ENCODE measurements at places on chromosomes 2 and 18. TPM values are rescaled to one million over a fixed set of nuclear protein-coding genes. Genes with fewer than 3 reads are reported as not detected.

Gene KRCC1
- total RNA-seq, result 16.7 TPM

Gene LTBP1
- total RNA-seq, result 41.9 TPM

Gene MPPE1
- total RNA-seq, result 14.8 TPM

Gene MEMO1
- 52.7 TPM for total RNA-seq

Gene SCN1A
- not detected for total RNA-seq

Gene NPHP1
- 2.7 TPM for total RNA-seq

Gene GAL3ST2
- not detected for total RNA-seq

Gene DUSP19
- 4.5 TPM for total RNA-seq

Gene TUBA4B
- not detected for total RNA-seq

Gene FKBP7
- 26.2 TPM for total RNA-seq

Gene GALR1
- not detected for total RNA-seq

Gene TRABD2A
- 0.59 TPM for total RNA-seq

Gene SERPINB3
- total RNA-seq, result not detected

Gene EVX2
- not detected for total RNA-seq

Gene MRPS5
- total RNA-seq, result 67.9 TPM

Gene WNT10A
- total RNA-seq, result not detected

Gene CD8B
- not detected for total RNA-seq

Gene PDE1A
- total RNA-seq, result 0.28 TPM

Gene LHCGR
- not detected for total RNA-seq

Gene PCARE
- total RNA-seq, result not detected

Gene LYG1
- 0.39 TPM for total RNA-seq

Gene SNORC
- 0.26 TPM for total RNA-seq

Gene STON1
- 10.5 TPM for total RNA-seq

Gene INSIG2
- 23.9 TPM for total RNA-seq

Gene PLB1
- 0.46 TPM for total RNA-seq

Gene TTN
- total RNA-seq, result 2.7 TPM

Gene NT5DC4
- not detected for total RNA-seq

Gene DCDC2C
- not detected for total RNA-seq

Gene HRH4
- not detected for total RNA-seq

Gene ZNF396
- total RNA-seq, result 0.53 TPM

Gene ACVR1C
- total RNA-seq, result 0.07 TPM

Gene SCTR
- not detected for total RNA-seq

Gene AKAIN1
- not detected for total RNA-seq

Gene CCDC121
- total RNA-seq, result 1.7 TPM

Gene GCG
- total RNA-seq, result not detected

Gene ONECUT2
- under 0.01 TPM for total RNA-seq

Gene REG3G
- not detected for total RNA-seq

Gene ARHGEF33
- 0.11 TPM for total RNA-seq

Gene IMPA2
- total RNA-seq, result 10.2 TPM

Gene ZFAND2B
- total RNA-seq, result 20.2 TPM

Gene CHRND
- total RNA-seq, result not detected

Gene TRPM8
- not detected for total RNA-seq

Gene ANTXR1
- 8.8 TPM for total RNA-seq

Gene RTP5
- total RNA-seq, result not detected

Gene FIGN
- 0.99 TPM for total RNA-seq

Gene NR4A2
- total RNA-seq, result 0.11 TPM

Gene IKZF2
- total RNA-seq, result 1.4 TPM

Gene PLEK
- total RNA-seq, result 0.11 TPM

Gene TMEM198
- not detected for total RNA-seq

All from pulmonary artery endothelial cell (primary cell).